ENCODE measurements at places on chromosomes 2 and 18.

GRCh38 chr18:22912835-22913234 is 20.3 kb upstream of the RBBP8 start:
- no peak for DNase-seq

DNA sequence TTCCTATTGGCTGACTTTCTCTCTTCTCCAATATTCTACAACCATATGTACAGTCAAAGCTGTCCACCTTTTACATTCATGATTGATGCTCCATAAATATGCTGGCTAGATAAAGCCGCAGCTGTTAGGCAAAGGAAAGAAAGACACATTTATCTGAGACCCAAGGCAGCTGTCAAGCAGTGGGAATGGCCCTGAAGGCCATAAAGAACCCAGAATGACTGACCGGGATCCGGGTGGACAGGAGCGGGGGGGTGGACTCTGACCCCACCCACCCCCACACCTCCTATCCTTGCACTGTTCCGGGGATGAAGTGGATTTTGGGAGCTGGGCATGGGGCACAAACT is 116.4 kb downstream of the RTP5 start:
- DNase-seq: no peak

DNA sequence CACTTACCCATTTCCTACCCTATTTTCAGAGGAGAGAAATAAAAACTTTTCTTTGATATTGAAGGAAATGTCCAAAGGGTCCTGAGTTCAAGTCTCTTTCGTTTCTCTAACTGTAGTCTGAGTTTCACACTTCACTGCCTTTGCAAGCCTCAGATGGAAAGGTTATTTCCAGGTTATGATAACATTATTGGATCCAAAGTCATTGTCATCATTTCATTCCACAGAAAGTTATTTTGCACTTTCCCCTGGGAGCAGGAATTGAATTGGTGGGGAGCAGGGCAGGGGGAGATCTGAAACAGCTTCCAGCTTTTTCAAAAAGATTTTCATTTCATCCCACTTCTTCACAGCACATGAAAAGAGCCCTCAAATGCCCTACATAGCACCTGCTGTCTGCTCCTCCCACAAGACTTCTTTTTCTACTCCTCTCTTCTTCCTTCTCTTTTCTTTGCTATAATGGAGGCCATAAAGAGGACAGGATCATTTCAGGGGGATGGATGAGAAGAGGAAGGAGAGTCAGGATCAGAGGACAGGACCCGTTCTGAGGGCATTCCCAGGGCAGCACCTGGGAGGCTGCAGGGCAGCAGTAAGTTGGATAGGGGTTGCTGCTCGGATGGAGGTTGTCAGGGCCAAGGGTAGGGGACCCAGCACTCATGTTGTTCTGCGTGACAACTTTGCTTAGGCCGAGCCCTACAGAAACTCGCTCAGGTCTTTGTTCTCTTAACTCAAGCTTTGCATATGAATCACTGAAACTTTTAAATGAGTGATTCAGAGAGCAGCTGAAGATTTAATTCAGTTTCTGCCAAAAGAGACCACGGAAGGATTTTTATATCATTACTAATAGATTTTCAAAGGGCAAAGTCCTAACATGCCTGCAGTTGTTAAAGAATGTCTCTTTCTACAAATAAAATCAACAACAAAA is 11.4 kb upstream of the GALNT5 start:
- DNase-seq: peak; percentile 23

GRCh38 chr2:40400336-40400953 is 51.4 kb downstream of the SLC8A1 start:
- no peak for DNase-seq

Data from hepatocyte (in vitro differentiated cells).